SJSA1 (cell line): ENCODE measurements at places on chromosomes 7 and 10. TPM values are rescaled to one million over a fixed set of nuclear protein-coding genes. Genes with fewer than 3 reads are reported as not detected.

CLRN3 gene
- not detected in 2 replicates for total RNA-seq

VGF gene
- total RNA-seq = not detected in 2 replicates

DNA sequence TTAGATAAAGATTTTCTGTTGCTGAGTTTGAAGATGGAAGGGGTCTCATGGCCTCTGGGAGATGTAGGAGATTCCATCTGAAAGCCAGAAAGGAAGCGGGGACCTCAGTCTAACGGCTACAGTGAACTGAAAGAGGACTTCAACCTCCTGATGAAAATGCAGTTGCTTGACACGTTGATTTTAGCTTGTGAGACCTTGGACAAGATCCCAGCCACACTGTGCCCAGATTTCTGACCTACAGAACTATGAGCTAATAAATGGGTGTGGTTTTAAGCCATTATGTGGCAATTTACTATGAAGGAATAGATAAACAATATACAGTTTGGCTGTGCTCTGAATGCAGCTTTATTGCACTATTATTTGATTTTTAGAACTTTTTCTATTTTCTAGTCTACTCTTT lies 342.3 kb upstream of the SEMA3D start:
- DNase-seq = no peak

DNA sequence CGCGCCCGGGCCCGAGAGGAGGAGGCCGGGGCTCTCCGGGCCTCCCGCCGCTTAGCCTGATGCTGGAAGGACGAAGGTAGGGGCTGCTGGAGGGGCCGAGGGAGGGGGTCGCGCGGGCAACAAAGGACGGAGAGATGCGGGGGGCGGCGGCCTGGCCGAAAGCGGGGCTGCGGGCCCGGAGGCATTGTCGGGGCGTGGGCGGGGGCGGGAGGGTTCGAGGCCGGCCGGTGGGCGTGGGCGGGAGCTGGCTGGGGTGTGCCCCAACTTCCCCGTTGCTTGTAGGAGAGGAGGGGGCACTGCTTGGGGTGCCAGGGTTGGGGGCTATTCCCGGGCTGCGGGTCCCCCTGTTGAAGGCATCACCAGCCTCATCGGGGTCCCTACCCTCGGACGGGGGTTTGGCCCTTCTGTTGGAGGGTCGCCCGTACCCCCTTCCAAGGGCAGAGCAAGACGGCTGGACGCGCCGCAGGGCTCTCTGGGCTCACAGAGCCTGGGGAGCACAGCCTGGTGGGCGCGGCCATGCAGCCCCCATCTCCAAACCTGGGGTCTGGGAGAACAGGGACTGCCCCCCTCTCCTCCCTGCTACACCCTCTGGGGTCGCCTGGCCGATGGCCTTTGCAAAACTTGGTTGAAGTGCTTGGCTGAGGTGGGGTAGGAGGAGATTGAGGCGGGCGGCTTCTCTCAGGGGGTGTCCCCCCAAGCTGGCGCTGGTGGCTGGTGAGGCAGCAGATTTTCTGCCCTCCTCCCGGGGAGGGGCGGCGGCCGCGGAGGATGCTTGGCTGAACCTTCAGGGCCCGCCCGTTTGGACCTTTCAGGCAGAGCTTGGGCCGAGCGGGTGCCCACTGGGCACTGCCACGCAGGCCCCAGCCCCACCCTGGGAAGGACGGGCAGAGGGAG lies 699 bp downstream of the CLIP2 start:
- peak; percentile 59 for DNase-seq

DNA sequence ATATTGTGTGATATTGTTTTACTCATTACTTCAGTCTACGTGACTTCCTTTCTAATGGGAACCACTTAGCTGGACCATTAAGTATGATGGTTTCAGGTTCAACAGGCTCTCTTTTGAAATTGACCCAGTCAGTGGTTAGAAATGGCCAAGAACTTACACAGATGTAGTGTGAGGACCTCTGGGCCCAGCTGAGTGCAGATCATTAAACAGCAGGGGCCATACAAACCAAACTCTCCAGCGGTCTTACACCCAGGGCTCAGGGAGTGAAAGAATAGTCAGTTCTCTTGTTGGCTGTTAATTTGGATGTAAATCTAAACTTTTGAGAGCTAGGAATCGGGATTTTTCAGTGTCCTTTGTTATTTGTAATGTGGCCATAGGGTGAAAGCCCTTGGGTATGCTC lies 107.3 kb downstream of the CELF2 start:
- no peak for DNase-seq

GRCh38 chr10:28375399-28376354 lies 72.8 kb upstream of the MPP7 start:
- DNase-seq = no peak

DNA sequence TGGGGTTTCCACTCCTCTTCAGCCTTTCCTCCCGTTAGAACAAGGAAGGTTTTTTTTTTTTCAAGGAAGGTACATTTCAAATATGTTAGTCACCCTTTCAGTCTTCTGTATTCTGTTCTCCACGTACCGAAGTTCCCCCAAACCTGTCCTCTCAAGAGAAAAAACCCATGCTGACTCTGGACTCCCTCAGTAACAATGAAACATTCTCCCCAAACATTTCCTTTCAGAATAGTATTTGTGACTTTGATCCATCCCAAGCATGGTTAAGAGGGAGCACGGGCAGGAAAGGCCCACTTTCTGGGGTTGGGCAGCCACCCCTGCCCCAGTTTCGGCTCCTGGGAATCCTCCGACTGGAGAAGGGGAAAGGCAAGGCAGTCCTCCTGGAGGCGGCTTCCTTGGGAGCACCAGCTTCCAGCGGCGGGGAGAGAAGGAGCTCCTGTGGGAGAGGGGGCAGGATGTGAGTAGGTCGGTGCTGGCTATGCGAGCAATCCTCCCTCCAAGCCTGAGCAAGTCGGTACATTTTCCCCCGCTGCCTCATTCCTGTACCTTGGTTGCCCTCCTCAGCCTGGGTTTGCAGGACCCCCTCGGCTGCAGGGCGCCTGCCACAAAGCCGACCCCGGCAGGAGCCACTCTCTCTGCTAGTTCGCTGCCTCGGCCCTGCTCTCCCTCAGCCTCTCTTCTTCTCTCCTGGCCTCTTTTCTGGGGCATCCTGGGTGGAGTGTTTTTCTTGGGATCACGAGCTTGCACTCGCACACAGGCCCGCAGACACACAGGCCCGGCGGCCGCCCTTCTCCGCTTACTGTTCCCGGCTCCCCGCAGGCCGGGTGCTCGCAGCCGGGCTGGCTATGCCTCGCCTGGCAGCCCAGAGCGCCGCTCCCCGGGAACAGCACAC lies 2.1 kb upstream of the HOXA1 start:
- DNase-seq = no peak

GRCh38 chr10:76974017-76974691 lies 663.5 kb downstream of the KCNMA1 start:
- DNase-seq = no peak

GRCh38 chr7:129055294-129055816 lies 444 bp upstream of the TNPO3 start:
- DNase-seq = no peak

GRCh38 chr7:130441408-130441869 lies 623 bp upstream of the CEP41 start:
- no peak for DNase-seq

- DNase-seq = no peak
Measured at GRCh38 chr10:114538181-114538906, 119.7 kb downstream of the ABLIM1 start.

GRCh38 chr10:124942317-124943169 lies 620 bp downstream of the ZRANB1 start:
- no peak for DNase-seq

- DNase-seq = no peak
Measured at GRCh38 chr7:65475734-65476319, 102.2 kb downstream of the ZNF92 start.
